ENCODE measurements at places on chromosomes 1 and 21.

DNA sequence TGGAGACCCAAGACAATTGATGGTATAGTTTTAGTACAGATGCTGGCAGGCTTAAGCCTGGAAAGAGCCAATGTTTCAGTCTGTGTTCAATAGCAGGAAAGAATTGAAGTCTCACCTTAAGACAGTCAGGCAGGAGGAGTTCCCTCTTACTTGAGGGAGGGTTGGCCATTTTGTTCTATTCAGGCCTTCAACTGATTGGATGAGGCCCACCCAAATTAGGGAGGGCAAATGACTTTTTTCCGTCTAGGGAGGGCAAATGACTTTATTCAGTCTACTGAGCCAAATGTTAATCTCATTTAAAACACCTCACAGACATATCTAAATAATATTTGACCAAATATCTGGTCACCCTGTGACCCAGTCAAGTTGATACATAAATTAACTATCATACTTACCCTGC lies 31.4 kb upstream of the ELAVL4 start:
- DNase-seq = no peak

DNA sequence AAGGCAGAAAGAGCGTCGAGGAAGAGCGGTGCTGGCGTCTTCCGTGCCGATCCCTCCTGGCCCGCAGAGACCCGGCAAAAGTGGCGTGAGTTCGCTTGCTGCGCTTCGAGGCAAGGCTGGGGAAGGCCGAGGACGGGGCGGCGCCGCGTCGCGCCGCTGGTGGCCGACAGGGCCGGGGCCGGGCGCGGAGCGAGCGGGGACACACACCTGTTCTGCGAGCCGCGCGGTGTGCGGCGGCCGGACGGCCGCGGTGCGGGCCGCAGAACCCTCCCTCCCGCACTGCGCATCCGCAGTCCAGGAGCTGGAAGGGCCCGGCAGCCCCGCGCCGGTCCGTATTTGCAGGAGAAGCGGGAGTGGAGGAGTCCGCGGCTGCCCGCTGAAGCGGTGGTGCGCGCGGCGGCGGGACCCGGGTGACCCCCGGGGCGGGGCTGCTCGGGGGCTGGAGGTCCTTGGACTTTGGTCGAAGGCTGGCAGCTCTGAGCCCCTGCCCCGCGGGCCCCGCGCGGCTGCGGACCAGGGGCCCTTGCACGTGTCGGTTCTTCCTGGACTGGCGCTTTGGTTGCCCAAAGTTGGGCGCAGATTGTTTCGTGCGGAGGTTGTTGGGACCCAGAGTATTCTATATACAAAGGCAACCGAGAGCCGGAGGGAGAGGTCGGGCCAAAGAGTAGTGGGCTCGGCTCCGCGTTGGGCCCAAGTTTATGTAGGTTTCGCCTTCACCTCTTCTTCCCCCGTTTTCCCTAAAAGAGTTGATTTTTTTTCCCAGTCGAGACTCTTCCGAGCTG lies 2.6 kb downstream of the RNF220 start:
- DNase-seq = no peak

GRCh38 chr1:40640314-40641076 lies 25.0 kb downstream of the RIMS3 start:
- DNase-seq = no peak

DNA sequence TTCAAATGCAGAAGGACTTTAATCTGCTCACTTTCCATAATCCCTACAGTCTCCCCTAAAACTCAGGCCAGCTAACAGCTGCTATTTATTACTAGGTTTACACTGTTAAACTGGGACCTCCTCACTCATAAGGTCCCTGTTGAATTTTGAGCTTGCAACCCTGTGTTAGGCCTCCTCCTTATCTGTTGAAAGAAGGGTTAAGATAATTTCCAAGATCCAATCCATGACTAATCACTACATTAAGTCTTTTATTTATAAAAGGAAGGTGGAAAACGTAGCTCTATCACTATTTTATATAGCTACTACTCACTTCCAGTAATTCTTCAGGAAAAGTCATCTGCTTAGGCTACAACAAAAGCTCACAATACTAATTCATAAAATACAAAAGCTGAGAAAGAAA lies 79.5 kb downstream of the EVI5 start:
- no peak for DNase-seq

DNA sequence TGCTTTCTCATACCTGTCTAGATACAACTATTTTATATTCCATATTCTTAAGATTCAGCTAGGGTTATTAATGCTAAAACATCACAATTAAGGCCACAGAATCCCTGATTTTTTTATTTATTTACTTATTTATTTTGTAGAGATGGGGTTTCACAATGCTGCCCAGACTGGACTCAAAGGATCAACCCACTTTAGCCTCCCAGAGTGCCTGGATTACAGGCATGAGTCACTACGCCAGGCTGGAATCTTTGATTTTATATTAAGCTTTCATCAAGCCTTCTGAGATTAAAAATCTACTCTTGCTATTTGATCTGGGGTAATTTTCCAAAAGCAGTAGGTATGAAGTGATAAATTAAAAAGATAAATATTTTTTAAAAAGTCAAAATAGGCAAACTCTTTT lies 38.9 kb downstream of the MCOLN2 start:
- no peak for DNase-seq

DNA sequence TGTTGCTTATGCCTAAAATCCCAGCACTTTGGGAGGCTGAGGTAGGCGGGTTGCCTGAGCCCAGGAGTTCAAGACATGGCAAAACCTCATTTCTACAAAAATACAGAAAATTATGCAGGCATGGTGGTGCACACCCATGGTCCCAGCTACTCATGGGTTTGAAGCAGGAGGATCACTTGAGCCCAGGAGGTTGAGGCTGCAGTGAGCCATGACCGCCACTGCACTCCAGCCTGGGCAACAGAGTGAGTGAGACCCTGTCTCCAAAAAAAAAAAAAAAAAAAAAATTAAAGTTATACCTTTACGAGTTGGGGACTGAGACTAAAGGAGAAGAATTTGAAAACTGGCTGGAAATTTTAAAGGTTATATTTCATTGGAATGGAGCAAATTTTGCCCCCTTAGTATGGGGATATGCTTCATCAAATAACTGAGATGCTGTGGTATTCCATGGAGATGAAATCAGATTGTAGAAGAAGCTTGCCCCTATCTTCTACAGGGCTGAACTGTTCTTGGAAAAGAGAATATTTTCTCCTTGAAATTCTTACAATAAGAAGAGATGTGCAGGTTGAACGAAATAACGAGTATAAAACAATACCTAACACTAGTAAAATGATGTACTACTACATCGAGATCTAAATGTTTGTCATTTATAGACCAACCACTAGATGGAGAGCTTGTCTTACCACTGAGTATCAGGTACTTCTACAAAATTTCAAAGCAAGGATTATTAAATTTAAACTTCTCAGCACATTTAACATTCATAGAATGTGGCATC lies 34.9 kb upstream of the SCYL3 start:
- peak; percentile 59 for DNase-seq

- DNase-seq = peak; percentile 14
Measured at GRCh38 chr1:23020706-23021405, 1.6 kb downstream of the KDM1A start.

DNA sequence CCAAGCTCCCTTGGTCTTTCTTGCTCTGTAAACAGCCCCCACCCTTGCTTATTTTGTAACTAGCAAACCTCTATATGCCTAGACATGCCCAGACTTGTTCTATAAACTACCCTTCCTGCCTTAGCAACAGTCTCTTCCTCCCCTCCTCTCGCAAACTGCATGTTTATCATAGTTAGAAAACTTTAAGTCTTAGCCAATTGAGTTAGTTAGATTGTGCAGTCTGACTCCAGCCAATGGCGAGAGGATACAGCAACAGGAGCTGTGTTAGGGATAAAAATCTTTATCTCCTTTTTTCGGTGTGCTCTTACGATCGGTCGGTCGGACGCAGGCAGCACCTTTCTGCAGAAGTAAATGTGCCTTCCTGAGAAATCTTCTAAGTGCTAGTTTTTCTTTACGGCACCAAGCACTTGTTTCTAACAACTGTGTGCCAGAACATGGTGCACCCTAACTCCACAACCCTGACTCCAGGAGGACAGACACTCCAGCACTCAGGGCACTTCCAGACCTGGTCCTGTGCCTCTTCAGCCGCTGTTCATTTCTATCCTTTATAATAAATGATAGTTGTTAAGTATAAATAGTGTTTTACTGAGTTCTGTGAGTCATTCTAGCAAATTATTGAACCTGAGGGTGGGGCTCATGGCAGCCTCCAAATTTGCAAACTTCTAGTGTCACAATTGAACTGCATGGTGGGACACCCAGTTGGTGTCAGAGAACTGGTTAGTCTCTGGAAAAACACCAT lies 25.7 kb upstream of the GNG4 start:
- peak; percentile 20 for DNase-seq

GRCh38 chr1:22572818-22573217 lies 9.5 kb downstream of the EPHA8 start:
- DNase-seq = no peak
